Esophagus squamous epithelium (tissue), 5 donors: ENCODE measurements at places on chromosomes 11 and 22.

DNA sequence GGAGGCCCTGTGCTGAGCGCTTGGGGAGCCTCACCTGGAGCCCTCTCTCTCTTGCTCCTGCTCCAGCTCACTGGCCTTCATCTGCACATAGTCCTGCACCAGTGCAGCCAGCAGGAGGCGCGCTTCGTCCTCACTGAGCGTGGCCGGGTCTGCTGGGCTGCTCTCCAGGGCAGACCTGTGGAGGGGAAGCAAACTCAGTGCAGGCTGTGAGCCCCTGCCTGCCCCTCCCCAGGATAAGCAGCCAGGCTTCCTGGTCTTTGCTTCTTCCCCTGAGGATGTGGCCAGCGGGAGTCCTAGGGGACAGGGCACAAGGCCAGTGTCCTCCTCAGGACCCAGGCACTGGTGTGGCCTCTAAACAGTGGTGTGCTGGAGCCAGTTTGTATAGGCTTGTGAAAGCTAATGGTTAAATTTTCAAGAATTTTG is 2.2 kb downstream of the CALCA start:
- no peak for DNase-seq

DNA sequence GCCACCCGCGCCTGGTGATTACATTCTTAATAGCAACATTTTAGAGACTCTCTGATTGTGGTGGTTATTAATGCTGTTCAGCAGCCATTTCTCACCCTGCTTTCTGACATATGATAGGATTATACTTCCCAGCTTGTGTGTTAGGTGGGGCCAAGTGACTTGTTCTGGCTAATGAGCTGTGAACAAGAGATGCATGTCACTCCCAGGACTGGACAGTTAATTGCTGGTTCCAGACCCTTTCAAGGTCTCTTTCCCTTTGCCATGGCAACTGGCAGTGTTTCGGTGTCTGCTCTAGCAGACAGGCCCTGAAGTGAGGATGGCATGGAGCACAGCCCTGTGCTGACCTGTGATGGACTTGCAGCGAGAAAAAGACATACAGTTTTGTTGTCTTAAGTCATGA is 8.9 kb upstream of the PTPRJ start:
- DNase-seq, result no peak

DNA sequence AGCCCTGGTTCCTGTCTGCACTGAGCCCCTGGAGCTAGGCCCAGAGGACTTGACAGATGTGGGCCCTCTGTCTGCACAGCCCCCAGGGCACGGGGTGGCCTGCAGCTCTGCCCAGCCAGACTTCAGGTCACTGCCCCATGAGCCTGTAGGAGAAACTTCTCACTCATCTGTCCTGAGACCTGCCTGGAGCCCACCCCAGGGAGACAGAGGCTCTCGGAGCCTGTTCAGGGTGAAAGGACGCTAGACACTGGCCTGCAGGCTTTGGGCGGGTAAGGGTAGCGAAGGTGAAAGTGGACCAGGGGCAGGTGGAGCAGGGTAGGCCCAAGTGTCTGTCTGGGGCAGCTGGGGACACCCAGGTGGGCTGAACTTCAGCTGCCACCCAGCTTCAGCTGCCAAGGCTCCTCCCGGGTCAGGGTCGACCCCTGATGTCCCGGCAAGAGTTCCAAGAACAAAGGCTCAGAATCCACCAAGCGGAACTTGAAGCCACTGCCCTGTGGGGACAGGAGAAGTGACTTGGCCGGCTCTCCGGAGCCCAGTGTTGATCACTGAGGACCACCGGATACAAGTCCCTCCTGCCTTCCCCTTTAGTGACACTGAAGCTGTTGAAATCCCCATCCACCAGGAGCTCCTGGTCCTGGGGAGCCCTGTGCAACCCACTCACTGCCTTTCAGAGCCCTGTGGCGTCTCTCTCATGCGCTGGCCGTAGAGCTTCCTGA is 90.3 kb downstream of the KCNQ1 start:
- no peak for DNase-seq

DNA sequence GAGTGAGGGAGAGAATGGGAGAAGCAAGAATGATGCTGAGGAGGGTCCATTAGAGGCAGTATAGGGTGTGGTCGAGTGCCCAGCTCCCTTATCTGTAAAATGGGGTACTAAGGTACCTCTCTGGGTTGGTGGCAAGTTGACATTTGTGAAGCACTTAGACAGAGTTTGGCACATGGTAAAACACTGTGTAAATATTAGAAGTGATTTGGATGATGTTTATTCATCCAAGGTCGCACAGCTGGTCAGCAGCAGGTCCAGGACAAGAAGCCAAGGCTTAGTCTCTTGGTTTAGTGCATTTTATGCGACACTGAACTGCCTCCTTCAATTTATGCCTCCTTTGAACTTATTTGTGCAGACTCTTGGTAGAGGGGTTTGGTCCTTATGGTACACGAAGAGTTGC is 19.4 kb downstream of the KREMEN1 start:
- no peak for DNase-seq

GRCh38 chr22:39254789-39255298 is 10.1 kb upstream of the PDGFB start:
- no peak for DNase-seq

GRCh38 chr22:46547179-46547882 is 9.9 kb upstream of the CELSR1 start:
- DNase-seq, result no peak

- no peak for DNase-seq
These were observed 12.3 kb upstream of the ARAP1 start for GRCh38 chr11:72764503-72764902.
